Small intestine (tissue), 16 donors: ENCODE measurements at places on chromosomes 1 and 21. TPM values are rescaled to one million over a fixed set of nuclear protein-coding genes. Genes with fewer than 3 reads are reported as not detected.

Gene NR0B2
- 366 TPM for polyA plus RNA-seq

Gene TFF3
- 1,395 TPM for polyA plus RNA-seq

Gene GJA9
- polyA plus RNA-seq, result not detected

Gene GAS5
- polyA plus RNA-seq, result 575 TPM

Gene IGFN1
- not detected for polyA plus RNA-seq

Gene KCNQ4
- polyA plus RNA-seq, result 1.9 TPM

Gene ZFP69B
- not detected for polyA plus RNA-seq

Gene TNFRSF1B
- 30.4 TPM for polyA plus RNA-seq

Gene NPHP4
- 10.0 TPM for polyA plus RNA-seq

DNA sequence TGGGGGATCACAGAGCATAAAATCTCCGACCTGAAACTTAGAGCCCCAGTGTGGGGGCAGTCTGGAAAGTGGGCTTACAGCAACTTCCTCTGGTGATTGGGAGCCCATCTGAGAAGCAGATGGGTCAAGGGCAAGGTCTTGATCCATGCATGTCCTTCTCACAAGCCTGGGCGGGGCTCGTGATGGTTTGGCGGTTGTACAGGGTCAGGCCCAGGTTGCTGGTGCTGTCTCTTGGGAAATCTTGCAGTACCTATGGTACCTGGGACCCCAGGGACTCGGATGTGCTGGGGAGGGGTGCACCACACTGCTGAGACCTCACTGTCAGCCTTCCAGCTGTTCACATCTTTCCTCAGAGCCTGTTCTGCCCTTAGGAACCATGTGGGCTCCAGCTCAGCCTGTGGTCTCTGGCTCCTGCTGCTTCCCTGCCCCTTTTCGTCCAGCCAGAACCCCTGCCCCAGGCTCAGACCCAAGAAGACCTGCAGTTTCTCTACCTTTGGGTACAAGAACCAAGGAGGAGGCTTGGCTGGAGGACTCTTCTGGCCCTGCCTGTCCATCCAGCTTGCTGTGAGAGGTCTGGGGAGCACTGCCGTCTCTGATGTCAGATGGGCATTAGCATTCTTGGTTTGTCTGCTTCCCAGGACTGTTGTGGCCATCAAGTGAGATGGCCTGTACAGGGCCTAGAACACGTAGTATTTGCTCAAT, 24.5 kb downstream of the WNT4 start:
- H3K36me3 ChIP-seq, result peaks cover 6% of the 10 kb centered on the region
- no peak for DNase-seq

DNA sequence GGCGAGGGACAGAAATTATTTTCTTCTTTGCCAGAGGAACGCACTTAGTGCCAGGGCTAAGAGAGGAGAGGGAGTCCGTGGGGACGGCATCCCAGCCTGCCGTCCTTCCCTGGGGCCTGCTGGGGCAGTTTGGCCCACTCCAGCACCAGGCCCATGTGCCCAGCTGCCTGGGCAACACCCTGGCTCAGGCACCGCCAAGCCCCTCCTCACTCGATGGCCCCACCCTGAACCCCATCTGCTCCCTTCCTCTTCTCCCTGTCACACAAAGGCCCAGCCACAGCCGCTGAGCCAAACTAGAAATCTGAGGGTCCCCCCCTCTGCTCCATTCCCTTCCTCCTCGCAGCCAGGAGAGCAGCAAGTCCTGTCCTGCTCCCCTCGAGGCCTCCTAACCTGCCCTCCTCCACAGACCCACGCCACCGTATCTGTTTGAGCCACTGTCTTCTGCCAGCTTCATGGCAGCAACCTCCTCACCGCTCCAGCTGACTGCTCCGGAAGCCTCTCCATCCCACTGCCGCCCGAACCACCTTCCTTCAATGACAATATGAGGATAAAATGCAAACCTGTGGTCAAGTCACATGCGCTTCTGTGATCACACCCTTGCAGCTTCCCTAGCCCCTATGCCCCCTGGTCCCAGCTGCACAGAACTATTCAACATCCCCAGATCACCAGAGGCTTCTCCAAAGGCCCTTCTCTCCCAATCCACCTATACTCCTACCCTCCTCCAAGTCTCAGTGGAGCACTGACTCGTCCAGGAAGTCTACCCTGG, 8.4 kb upstream of the TNNI1 start:
- DNase-seq, result no peak
- no peak overlapping the region for H3K4me3 ChIP-seq
- H3K27ac ChIP-seq, result no peak overlapping the region
- H3K36me3 ChIP-seq, result no peaks in the 10 kb centered on the region

DNA sequence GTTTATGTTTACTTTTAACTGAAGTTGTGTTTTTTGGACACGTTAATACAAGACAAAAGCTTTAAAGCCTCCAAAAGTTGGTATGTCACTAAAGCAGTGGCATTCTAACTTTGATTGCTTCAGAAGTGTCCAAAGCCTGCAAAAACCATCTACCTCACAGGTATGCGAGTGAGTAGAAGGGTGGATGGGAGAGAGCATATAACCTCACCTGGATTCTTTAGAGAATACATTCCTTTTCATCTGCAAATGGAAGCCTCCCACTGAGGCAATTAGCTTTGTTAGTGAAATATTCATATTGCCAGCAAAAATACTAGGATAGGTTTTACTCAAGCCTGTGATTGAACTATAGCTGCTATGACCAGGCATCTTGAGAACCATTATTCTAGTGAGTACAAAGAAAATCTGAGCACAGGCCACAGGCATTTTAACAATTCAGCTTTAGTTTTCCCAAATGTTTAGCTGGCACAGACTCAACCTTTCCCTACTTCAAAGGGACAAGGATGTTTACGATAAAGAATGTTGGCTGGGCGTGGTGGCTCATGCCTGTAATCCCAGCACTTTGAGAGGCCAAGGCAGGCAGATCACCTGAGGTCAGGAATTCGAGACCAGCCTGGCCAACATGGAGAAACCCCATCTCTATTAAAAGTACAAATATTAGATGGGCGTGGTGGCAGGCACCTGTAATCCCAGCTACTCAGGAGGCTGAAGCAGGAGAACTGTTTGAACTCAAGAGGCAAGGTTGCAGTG, 39.7 kb downstream of the MAP3K21 start:
- DNase-seq, result no peak
- no peaks in the 10 kb centered on the region for H3K36me3 ChIP-seq

DNA sequence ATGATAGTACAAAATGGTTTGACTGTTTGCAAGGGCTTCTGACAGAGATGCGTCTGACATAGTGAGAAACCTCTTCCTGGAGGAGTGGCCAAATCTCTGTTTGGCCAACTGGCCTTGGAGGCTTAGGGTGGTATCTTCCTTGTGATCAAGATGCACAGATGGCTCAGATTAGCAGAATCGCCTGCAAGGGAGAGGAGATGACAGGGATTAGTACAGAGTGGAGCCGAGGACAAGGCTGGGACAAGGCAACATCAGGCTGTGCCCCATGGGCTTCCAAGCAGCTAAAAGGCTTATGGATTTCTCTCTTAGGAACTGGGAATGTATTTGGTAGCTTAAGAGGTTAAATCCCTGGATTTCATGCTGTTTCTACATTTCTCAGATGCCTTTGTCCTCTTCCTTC, 379.1 kb downstream of the SIPA1L2 start:
- H3K4me1 ChIP-seq, result no peaks in the 10 kb centered on the region
- H3K36me3 ChIP-seq, result no peaks in the 10 kb centered on the region
- DNase-seq, result no peak
- H3K27me3 ChIP-seq, result no peaks in the 10 kb centered on the region
- no peak overlapping the region for H3K27ac ChIP-seq
- no peak overlapping the region for H3K4me3 ChIP-seq

DNA sequence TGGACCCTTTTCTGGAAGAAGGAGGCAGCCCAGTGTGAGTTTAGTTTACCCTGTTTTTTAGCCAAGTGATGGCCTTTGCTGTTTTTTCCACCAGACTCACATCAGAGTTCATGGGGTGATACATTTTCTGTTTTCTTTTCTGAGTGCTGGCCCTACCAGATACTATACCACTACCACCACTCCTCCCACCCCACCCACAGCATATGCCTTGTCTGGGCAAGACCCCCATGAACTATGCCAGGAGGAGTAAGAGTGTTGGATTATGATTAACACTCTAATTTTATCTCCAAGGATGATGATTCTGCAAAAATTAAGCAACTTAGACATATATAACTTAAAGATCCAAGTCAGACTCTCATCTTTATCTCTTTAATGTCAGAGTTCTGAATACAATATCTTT, 26.1 kb downstream of the FABP3 start:
- no peak for DNase-seq
- no peaks in the 10 kb centered on the region for H3K4me1 ChIP-seq
- peaks cover 2% of the 10 kb centered on the region for H3K36me3 ChIP-seq
- no peak overlapping the region for H3K27ac ChIP-seq
- H3K27me3 ChIP-seq, result no peaks in the 10 kb centered on the region
- H3K4me3 ChIP-seq, result no peak overlapping the region

GRCh38 chr1:79517470-79518224, 511.1 kb upstream of the ADGRL4 start:
- no peaks in the 10 kb centered on the region for H3K36me3 ChIP-seq
- no peak overlapping the region for H3K27ac ChIP-seq
- no peak for DNase-seq
- H3K4me3 ChIP-seq, result no peak overlapping the region
- H3K27me3 ChIP-seq, result no peaks in the 10 kb centered on the region

GRCh38 chr1:214440219-214440965, 111.0 kb downstream of the PTPN14 start:
- H3K4me1 ChIP-seq, result no peaks in the 10 kb centered on the region
- H3K27me3 ChIP-seq, result no peaks in the 10 kb centered on the region
- no peaks in the 10 kb centered on the region for H3K36me3 ChIP-seq
- DNase-seq, result peak; percentile 7

DNA sequence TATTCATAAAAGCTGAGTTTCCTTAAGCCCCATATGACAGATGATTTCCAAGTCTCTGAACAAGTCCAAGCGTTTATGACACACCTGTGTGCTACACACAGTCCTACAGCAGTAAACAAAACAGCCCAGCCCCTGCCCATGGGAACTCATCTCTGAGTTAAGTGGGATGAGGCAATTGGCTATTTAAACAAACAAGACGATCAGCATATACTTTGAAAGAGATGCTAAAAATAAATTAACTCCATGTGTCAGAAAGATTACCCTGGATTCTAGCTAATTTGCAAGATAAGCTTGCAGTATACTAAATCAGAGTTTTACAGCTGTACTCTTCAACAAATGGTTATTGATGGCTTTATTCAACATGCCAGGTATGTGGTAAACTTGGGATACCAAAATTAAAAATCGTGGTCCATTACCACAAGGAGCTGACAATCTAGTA, 7.0 kb downstream of the PSMG1 start:
- no peak overlapping the region for H3K4me3 ChIP-seq
- no peaks in the 10 kb centered on the region for H3K36me3 ChIP-seq
- no peak overlapping the region for H3K27ac ChIP-seq

GRCh38 chr1:245154429-245155271, at the start of gene KIF26B:
KIF26B (plus strand) TSS chr1:245154985; CDS start chr1:245155425, 440 bp downstream.
- peak within 1 kb of the TSS; percentile 12 for H3K4me3 ChIP-seq
- DNase-seq, result peak; percentile 75
- H3K36me3 ChIP-seq, result no peaks in the 10 kb centered on the region
- H3K27me3 ChIP-seq, result peaks cover 2% of the 10 kb centered on the region

- no peaks in the 10 kb centered on the region for H3K36me3 ChIP-seq
- H3K27ac ChIP-seq, result no peak overlapping the region
Observed at GRCh38 chr1:206895837-206896242, 1.4 kb upstream of the IL24 start.

DNA sequence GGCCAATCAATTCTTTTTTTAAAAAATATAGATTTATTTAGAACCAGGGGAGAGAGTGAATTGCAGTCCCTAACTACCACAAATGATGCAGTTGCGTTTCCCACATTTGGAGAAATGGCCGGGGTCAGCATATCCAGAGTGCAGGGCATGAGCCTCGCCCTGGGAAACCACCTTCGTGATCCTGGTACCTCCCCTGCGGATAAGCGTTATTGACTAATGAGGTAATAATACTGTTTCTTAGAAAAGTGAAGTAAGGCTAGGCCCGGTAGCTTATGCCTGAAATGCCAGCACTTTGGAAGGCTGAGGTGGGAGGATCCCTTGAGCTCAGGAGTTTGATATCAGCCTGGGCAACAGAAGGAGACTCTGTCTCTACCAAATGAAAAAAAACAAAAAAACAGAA, 111.5 kb upstream of the SLC45A1 start:
- no peak overlapping the region for H3K4me3 ChIP-seq
- no peak for DNase-seq
- no peak overlapping the region for H3K27ac ChIP-seq
- no peaks in the 10 kb centered on the region for H3K27me3 ChIP-seq

DNA sequence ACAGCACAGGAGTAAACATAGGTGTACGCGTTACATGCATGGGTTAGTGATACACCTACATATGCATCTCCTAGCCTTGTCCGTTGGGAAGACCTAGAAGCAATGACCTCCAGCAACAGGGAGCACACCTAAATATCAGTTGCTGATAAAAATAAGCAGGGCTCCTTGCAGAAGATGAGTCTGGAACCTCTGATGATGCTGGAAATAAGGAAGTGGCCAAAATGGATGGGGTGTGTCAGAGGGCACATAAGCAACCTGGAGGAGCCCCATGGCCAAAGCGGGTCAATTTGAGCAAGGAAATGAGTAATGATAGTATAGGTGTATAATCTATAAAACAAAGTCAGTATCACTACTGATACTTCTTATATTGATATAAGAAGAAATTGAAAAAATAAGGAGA, 13.7 kb downstream of the ADARB1 start:
- no peak for DNase-seq
- no peak overlapping the region for H3K4me3 ChIP-seq
- H3K27me3 ChIP-seq, result no peaks in the 10 kb centered on the region
- H3K4me1 ChIP-seq, result no peaks in the 10 kb centered on the region
- H3K36me3 ChIP-seq, result no peaks in the 10 kb centered on the region

- H3K4me1 ChIP-seq, result peaks cover 3% of the 10 kb centered on the region
- H3K36me3 ChIP-seq, result peaks cover 6% of the 10 kb centered on the region
- no peak for DNase-seq
- H3K27ac ChIP-seq, result no peak overlapping the region
- H3K27me3 ChIP-seq, result no peaks in the 10 kb centered on the region
- no peak overlapping the region for H3K4me3 ChIP-seq
Observed at GRCh38 chr1:229613938-229614337, 12.0 kb downstream of the TAF5L start.

DNA sequence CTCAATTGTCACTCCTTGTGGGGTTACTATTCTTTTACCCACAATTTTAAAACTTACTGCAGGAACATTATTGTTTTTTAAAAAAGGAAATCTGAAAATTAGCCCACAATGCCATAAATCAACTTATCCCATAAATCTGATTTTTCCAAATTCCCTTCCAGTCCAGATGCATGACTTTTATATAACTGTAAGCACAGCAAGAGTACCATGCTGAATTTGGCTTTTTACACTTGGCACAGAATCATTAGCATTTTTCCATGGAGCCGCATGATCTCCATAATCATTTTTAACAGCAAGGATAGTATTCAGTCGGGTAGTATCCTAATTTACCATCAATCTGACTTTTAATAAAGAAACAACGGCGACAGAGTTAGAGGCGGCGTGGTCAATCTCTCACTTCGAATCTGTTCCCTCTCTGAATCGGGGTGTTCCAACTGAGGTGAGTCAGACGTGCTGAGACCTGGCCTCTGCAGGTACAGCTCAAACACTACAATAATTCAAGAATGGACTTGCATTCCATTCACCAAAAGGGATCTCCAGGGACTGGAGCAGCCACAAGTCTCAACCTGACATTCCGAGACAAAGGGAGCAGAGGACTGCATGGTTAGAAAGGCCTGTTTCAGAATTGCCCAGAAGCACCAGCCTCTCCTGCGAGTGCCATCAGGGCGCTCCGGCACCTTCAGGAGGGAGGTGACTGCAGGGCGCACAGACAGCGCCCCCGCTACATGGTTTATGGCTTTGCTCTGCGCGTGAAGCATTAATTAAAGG, 48.9 kb downstream of the SLC66A1 start:
- peaks cover 5% of the 10 kb centered on the region for H3K36me3 ChIP-seq
- H3K27ac ChIP-seq, result no peak overlapping the region
- peaks cover 33% of the 10 kb centered on the region for H3K4me1 ChIP-seq
- H3K4me3 ChIP-seq, result no peak overlapping the region
